ENCODE measurements at places on chromosomes 1 and 21.

DNA sequence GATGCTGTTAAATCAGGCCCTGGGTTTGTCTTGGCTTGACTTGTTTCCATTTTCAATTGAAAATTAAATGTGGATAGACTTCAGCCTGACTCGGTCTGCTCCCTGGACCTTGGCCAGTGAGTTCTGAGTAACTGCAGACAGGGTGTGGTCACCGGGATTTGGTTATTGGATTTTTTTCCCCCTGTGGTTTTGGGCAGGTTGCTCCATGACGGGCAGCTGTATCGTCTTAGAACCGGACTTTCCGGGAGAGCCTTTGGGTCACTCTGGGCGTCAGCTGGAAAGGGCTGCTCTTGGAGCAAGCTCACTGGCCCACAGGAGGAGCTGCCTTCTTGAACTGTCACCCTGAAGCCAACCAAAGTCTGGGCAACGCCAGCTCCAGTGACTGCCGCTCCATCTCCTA, 75.0 kb downstream of the CLIC6 start:
- peak; percentile 75 for DNase-seq

DNA sequence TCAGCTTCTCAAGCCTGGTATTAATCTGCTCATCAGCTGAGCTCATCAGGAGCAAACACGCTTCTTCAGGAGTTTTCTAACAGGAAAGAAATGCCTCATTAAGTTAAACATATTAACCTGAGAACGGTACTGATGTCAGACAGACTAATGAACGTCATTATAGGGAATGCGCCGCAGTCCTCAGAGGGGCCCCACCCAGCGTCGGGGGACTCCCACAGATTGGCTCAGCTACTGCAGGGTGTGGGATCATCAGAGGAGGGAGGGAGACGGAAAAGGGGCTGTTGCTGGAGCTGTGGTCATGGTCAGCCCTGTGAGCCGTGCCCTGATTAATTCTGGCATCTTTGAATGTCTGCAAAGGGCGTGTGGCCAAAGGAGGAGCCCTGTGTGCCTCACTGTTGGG, 348.5 kb downstream of the PTPRU start:
- no peak for DNase-seq

DNA sequence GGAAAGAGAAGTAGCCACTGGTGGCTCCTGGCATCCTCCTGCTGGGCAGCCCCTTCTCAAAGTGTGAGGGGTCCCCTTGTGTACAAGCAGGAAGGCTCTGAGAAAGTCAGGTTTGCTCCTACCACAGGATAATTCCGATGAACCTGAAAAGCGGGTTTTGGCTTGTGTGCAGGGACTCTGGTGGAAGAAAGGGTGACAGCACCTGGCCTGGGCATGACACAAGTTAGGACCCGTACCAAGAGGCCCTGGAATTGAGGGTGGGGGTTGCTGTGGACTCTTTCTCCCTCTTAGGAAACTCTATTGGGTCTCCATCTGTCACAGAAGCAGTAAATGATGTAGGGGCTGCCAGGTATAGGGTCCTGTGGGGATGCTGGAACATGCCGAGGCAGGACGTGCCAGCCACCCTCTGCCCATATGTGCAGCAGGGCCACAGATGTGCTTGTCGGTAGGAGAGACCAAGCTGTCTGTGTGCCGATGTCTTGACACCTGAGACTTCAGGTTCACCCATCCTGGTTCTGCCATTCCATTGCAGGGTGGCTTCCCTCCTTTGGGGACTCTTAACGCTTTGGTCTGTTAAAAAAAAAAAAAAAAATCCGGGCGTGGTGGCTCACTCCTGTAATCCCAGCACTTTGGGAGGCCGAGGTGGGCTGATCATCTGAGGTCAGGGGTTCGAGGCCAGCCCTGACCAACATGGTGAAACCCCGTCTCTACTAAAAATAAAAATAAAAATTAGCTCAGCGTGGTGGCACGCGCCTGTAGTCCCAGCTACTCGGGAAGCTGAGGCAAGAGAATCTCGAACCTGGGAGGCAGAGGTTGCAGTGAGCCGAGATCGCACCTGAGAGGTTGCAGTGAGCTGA, 9.8 kb downstream of the C1orf35 start:
- DNase-seq: no peak

- DNase-seq: no peak
These were observed 16.5 kb downstream of the PTCH2 start for GRCh38 chr1:44826375-44827196.

DNA sequence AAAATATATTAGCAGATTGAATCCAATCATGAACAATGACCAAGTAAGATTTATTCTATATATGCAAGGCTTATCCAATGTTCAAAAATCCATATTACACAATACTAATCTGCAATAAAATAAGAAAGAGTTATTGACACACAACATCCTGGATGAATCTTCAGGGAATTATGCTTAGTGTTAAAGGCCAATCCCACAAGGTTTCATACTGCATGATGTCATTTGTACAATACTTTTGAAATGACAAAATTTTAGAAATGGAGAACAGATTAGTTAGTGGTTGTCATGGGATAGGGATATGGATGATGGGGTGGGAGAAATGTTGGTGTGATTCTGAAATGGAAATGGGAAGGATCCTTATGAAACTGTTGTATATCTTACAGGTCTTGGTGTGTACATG, 425.7 kb downstream of the SIPA1L2 start:
- no peak for DNase-seq

DNA sequence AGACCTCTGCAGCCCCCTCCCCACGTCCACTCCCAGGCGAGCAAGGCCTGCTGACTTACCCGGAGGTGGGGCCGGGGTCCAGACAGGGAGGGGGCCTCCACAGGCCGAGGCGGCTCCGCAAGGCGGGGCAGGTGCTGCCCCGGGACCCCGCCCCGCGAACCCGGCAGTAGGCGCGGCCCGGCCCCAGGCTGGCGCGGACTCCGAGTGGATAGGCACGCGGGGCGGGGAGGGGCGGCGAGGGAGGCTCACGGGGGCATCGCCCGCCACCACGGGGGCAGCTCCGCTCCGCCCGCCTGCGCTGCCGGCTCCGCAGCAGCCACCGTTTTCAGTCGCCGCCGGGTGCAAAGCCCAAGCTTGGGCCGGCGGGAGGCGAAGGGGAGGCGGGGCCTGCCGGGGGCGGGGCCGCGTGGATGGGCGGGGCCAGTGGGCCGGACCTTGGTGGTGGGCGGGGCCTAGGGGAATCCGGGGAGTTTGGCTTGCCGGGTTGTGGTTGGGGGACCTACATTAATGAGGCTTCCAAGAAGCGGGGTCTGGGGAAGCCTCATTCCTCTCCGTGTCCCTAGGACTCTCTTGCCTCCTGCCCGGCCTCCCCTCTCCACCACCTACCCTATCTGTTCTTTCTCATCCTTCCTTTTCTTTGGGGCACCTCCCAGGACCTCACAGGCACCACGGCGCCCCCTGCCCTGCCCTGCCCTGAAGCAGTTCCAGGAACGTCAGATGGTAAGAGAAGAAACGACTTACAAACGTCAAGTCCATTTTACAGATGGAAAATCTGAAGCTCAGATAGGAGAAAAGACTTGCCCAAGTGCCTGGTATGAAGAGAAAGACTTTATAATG, at the start of gene RIMS3:
Gene RIMS3, minus strand, starts transcription at position 348 of the 837 bp plus-strand sequence. CDS start 23,757 bp downstream, outside the sequence.
- DNase-seq: peak; percentile 51

GRCh38 chr1:197320991-197321531, 53.0 kb downstream of the CRB1 start:
- peak; percentile 83 for DNase-seq

DNA sequence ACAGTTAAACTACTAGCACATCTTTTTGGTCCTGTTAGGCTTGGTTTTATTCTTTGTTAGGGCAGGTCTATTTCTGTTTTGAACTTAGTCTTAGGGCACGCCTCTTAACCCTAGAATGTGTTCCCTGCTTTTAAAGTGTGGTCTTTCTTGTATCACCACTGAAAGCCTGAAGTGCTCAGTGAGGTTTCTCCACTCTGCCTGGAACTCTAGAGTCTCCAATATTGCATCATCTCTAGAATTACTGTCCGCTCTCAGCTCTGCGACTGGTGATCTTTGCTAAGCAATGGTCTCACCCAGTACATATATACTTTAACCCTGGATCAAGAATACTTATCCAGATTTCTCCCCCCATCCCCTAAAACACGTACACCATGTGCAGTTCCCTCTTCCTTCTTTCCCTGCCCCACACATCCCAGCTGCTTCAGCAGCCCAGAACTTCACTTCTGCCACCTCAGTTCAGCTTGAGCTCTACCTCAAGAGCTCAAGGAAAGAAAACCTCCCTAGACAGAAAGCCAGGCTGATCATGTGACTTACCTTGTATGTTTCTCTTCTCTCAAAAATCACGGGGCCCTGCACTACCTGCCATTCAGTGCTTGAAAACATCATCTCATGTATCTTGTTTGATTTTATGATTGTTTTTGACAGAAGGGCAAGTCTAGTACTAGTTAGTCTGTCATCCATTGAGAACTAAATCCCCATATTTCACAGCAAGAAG, 59.9 kb downstream of the TENT5C start:
- DNase-seq: no peak

DNA sequence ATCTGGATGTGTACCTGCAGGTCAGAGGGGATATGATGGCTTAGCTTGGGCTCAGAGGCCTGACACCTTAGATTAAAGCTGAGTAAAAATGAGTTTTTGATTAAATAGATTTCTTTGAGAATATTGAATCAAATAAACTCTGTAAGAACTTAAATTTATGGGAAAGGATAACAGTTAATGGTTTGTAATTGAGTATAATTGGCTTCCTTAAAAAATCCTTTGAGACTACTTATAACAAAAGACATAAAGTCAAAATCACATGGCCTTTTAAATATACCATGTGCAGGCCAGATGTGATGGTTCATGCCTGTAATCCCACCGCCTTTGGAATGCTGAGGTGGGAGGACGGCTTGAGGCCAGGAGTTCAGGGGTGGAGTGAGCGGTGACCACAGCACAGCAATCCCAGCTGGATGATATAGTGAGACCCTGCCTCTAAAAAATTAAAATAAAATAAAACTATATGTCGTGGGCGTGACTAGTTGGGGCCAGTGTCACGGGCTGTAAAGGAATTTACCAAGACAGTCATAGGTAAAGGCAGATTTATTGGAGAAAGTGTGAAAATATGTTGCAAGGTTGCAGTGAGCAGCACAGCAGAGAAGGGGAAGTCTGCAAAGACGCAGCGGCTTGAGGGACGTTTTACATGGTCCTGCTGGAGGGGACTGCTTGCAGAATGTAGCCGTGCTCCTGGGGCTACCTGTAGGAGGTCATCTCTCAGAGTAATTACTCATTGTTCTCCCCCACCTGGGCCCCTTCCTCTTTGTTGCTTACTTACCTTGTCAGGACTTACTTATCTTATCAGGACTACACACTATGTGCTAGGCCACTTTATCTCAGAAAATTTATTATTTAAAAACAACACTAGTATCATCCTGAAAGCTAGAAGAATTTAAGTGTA, 122.3 kb downstream of the ZMYM4 start:
- DNase-seq: peak; percentile 49

GRCh38 chr21:34289856-34290255, 74.0 kb upstream of the KCNE2 start:
- no peak for DNase-seq

- peak; percentile 91 for DNase-seq
These were observed 217.4 kb upstream of the KCNK2 start for GRCh38 chr1:214864896-214865688.

GRCh38 chr1:27487966-27488884, 1.7 kb downstream of the WASF2 start:
- no peak for DNase-seq

DNA sequence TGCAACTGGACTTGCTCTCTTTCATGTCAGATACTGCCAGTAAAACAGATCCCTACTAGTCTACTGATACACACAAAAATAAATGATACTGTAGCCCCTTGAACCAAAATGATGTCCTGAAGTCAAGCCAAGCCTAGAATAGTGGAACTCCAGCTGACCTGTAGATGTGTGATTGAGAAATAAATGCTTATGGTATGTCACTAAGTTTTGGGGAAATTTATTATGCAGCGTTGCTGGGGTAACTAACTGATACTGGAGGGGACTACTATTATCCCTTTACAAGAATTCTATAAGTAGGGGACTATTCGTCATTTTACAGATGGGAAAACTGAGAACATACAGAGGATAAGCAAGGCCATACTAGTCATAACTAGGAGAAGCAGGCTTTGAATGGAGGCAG, 55.6 kb downstream of the RPL5 start:
- no peak for DNase-seq

DNA sequence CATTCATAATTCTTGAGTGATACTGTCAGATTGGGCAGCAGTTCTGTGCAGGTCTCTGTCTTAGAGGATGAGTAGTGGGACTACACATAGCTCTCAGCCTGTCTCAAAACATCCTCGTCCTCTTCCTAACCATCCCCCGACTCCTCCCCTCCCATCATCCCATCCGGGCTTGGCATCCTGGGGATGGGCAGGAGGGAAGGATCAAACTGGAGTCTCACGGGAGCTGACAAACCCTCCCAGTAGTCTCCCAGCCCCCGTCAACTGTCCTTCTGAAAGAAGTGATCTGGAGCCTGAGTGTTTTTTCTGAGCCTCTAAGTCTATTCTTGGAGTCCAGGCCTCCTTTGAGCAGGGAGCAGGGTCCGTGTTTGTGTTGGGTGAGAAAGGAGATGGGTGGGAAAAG, 102.0 kb downstream of the PAX7 start:
- no peak for DNase-seq

DNA sequence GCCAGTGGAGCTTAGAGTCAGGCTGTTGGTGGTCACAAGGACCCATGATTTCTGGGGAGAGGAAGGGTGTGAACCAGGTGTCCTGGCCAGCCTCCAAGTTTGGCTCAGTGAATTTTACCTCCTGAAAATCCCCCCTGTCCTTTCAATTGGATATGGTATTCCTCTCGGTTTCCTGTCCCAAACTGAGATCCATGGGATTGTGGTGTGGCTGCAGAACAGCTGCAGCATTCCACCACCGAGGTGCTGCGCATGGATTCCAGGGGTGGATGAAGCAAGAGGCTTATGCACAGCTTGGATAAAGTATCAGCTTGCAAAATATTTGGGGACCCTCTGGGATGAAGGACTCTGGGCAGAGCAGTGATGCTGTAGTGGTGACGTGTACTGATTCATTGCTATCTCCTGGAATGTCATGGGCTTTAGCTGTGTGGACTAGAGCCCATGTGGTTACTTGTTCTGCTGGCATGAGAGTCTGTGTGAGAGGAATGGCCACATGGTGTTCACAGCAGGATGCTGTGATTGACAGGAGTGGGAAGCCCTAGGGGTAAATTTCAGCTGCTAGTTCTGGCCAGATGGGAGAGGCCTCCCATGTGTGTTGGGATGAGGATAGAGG, 148.7 kb upstream of the SPAG17 start:
- DNase-seq: peak; percentile 98

- no peak for DNase-seq
These were observed 42.2 kb upstream of the TRABD2B start for GRCh38 chr1:48039088-48040054.

GRCh38 chr1:70256664-70257063, 35.5 kb downstream of the SRSF11 start:
- no peak for DNase-seq

DNA sequence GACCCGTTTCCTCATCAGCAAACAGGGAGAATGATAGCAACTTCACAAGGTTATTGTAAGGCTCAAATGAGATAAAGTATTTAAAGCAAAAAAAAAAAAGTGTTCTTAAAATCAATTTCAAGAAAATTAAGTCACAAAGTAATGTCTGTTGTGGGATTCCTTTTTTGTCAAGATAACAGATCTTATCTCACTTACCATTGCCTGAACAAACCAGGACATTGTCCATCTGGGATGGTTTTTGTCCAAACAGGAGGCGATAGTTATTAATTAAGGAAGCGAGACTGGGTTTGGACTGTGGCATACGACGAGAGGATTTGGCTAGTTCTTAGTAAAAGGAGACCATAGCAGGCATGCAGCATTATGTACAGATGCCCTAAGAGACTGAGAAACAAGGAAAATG, 458.4 kb downstream of the SMYD3 start:
- DNase-seq: no peak
